ENCODE measurements at places on chromosomes 4 and X. TPM values are rescaled to one million over a fixed set of nuclear protein-coding genes. Genes with fewer than 3 reads are reported as not detected.

Gene MORC4
- 19.7 TPM for total RNA-seq

Gene AR
- total RNA-seq = 26.2 TPM

GRCh38 chrX:153494541-153495361 is at the start of gene BGN:
TSS of gene BGN (plus strand) at chrX:153494980. CDS start at chrX:153504632, 9,652 bp downstream.
- no peak for DNase-seq

Gene NUDT11
- total RNA-seq = 1.2 TPM

Gene ENPP6
- total RNA-seq = 3.9 TPM

Gene CHIC1
- 14.8 TPM for total RNA-seq

DNA sequence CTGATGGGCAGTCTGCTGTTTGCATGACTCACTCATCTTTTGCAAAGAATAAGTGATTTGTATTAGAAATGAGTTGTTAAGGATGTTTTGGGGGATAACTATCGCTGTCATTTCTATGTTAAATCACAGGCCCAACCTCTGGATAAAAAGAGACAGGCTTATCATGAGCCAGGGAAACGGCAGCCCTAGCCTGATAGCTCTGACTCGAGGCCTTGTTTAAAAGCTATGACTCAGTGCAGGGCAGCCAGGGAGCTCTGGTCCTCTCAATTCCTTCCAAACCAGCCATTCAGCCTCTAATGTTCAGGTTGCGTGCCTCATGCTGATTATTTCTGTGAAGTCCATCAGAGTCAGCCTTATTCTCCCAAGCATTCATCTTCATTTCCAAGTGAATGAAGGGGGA is 305.9 kb upstream of the HAND2 start:
- DNase-seq = no peak

Gene TENM3
- total RNA-seq = 0.96 TPM

DNA sequence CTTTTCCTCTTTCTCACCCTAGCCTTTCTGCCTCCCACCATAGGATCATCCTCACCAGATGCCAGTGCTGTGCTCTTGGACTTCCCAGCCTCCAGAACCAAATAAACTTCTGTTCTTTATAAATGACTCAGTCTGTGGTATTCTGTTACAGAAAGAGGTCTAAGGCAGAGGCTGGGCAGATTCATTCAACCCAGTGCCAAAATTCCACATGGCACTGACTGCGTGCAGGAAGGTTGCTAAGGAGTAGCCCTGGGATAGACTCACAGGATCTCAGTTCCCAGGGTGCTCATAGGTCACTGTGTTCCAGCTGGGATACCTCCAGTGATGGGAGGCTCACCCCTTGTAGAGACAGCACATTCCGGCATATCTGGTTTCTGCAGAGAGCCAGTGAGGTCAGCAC is 22.0 kb downstream of the SORCS2 start:
- no peak for DNase-seq

- DNase-seq = no peak
These were observed 80.4 kb downstream of the SHROOM2 start for GRCh38 chrX:9866633-9867032.

GRCh38 chr4:53598901-53599300 is 7.6 kb upstream of the LNX1 start:
- no peak for DNase-seq
